ENCODE measurements at places on chromosomes 6 and 20.

GRCh38 chr6:50608421-50608820 is 104.9 kb upstream of the TFAP2D start:
- no peak for DNase-seq

DNA sequence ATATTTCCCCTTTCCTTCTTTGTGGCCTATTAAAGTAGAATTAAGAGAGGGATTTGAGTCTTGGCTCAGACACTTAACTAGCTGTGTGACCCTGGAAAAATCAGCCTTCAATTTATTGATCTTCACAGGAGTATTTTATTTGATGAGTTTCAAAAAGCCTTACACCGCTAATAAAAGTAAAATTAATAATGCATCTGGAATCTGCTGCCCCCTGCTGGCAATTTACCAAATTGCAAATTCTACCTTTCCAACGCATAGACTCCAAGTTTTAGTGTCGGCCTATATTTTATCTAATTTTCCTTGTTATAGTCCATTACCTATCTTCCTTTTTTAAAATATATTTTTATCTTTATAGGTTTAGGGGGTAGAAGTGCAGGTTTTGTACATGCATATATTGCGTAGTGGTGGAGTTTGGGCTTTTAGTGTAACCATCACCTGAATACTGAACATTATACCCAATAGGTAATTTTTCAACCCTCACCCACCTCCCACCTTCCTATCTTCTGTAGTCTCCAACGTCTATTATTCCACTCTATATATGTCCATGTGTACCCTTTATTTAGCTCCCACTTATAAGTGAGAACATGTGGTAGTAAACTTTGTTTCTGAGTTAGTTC is 46.3 kb downstream of the GOPC start:
- DNase-seq: peak; percentile 57

DNA sequence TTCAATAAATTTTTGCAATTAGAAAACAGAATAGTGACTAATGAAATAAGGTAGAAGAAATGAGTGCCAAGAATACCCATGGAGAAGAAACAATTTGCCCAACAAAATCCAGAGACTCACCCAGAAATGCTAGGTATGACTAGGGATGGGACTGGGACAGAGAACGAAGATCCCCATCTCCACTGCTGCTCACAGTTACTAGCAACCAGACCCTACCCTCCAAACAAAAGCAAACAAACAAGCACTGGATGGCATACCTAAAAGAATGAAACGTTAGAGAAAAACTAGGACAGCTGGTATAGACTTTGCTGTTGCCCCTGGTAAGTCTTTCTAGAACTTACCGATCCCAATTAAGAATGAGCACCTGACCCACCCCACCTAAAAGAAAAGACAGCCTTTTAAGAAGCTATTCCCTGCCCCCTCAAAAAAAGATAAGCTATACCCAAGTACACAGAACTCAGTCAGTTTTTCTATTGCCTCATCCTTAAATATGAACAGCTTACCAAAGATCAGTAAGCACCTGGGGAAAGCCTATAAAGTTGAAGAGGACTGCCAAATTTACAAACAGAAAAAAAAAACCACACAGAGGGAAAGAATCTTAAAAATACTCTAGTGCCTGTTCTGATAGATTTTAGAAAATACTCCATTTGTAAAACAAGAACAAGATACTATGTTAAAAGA is 31.7 kb downstream of the REPS1 start:
- DNase-seq: no peak

GRCh38 chr20:44326391-44327159 is 10.3 kb upstream of the R3HDML start:
- DNase-seq: no peak

- DNase-seq: no peak
Observed at GRCh38 chr6:156517088-156517487, 260.1 kb upstream of the ARID1B start.

- no peak for DNase-seq
Observed at GRCh38 chr6:169146521-169146920, 107.1 kb downstream of the THBS2 start.

- peak; percentile 55 for DNase-seq
Observed at GRCh38 chr6:141726248-141726647, 406.5 kb upstream of the GJE1 start.

All from SK-MEL-5 (cell line).